Stimulated activated CD4-positive, alpha-beta T cell treated with anti-CD3 and anti-CD28 coated beads, Interleukin-15, amount 100 ng/mL, for 1 hour (primary cell): ENCODE measurements at places on chromosomes 3 and 15.

DNA sequence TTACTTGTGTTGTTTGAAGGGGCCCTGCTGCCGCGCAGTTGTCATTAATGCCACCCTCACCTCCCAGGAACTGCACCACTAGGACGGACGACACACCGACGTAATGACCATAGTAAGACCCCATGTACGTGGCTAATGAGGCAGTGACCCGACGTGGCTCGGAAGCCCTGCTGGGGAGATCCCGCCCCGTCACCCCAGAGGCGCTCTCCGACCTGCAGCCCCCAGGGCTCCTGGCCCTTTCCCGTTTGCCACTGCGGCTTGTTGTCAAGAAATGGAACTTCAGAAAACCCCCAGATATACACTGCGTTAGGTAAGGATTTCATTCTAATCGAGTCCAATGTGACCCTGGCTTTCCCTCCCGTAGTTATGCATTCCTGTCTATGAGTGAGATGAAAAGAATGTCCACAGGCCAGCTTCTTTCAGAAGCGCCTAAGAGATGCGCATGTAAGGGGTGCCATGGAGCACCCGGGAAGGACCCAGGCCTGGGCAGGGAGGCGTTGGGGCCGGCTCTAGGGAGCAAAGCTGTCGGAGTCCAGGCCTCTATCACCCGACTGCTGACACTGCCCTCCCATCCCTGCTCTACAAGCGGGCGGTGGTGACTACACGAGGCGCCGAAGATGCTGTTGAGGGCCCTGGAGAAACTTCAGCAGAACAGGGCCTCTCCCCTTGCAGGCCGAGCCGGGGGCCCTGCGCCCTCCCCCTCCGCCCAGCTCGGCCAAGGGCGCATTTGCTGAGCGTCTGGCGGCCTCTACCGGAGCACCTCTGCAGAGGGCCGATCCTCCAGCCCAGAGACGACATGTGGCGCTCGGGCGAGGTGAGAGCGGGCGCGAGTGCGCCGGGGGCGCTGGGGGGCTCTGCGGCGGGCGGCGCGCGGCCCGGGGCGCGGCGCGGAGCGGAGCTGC lies at the start of gene GABRA5:
TSS of gene GABRA5 (plus strand) at position 765 of the 902 bp plus-strand sequence. CDS start 2,187 bp downstream, outside the sequence.
- no peak for DNase-seq

DNA sequence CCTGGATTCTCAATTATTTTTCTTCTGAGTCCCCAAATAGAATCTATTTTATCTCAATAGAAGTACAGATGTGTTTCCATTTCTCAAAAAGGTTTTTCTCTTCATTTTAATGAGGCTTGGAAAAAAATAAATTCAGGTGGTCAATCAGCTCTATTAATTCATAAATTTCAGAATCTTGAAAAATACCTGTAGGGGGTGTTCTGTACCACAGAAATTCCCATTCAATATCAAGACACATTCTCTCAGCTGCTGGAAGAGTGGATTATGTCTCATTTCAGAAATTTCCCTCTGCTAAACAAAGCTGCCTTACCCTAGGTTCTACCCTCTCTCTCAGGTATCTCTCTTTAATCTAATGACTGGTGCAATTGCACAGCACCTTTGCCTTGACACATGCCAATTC lies 1121.2 kb downstream of the SI start:
- no peak for DNase-seq

DNA sequence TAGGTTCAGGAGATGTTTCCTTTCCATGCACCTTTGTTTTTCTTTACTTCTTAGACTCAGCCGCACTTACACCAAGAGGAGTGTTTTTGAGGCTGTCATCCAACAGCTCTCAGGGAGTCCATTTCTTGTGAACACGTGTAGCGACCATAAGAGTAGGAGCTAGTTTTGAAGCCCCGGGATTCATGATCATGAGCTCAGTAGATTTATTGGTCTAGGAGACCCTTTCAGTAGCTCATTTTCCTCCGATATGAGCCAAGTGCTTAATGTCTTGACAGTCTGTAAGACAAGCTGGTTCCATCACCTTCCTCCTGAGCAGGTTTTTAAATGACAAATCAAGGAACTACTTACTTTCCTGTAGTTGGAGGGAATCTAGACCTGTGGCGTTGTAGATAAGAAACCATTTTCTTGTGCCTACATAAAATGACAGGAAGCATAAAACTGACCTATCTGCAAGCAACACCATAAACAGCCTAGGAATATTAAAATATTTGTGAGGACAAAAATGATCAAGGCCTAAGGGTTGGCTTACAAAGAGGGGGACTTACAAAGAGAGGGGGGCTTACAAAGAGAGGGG lies 172.6 kb upstream of the BHLHE40 start:
- no peak for DNase-seq

DNA sequence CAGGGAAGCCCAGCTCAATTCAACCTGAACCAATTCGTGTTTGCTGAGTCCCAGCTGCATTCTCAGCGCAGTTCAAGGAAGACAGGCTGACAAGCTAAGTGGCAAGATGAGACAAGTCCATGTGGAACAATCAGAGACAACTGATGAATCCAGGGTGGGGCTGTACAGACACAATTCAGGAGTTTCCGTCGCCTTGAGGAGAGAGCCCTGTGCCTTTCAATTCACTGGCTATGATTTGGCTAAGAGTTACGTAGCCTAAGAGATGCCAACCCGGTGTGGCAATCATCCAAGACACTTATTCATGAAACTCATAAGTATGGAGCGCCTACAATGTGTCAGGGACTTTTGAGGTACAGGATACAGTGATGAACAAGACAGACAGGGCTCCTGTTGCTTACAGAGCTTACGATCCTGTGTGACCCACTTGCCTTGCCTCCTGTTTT lies 15.5 kb upstream of the ZBED2 start:
- no peak for DNase-seq

DNA sequence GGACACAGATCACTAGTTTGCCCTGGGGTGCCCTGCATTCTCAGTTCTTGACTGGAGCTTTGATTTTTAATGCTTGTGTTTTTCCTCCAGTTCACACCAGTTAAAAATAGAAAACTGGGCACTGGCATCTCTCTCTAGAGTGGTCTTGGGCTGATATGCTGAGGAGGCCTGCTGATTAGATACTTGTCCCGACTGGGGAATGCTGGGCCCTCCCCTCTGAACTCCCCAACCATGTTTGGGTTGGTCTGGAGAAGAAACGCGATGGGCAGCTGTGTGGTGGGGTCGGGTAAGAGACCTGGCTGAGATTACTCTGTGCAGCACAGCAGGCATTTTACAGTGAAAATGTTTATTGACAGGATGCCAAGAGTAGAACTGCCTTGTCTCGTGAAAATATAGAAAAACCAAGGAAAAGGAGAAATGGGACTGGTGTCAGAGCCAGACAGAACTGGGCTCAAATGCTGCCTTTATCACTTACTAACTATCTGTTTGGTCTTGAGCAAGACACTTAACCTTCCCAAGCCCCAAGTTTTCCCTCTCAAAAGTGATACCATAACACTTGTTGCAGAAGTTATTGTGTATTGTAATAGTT lies 1.6 kb upstream of the ACTC1 start:
- DNase-seq: no peak

GRCh38 chr3:63870615-63871005 lies 6.9 kb downstream of the ATXN7 start:
- no peak for DNase-seq
